NCI-H1105 treated with DMSO at 0.1 percent for 48 hours (cell line): ENCODE measurements at places on chromosomes 2 and 18.
A peak's percentile ranks its signal among the peaks of the same experiment; 100 is the strongest.

GRCh38 chr2:14891546-14891945 lies 259.0 kb downstream of the LRATD1 start:
- DNase-seq, result no peak

- peak; percentile 13 for DNase-seq
Measured at GRCh38 chr18:67875944-67876343, 359.4 kb upstream of the DSEL start.

- no peak for DNase-seq
Measured at GRCh38 chr2:230877759-230878598, 13.2 kb downstream of the ITM2C start.

DNA sequence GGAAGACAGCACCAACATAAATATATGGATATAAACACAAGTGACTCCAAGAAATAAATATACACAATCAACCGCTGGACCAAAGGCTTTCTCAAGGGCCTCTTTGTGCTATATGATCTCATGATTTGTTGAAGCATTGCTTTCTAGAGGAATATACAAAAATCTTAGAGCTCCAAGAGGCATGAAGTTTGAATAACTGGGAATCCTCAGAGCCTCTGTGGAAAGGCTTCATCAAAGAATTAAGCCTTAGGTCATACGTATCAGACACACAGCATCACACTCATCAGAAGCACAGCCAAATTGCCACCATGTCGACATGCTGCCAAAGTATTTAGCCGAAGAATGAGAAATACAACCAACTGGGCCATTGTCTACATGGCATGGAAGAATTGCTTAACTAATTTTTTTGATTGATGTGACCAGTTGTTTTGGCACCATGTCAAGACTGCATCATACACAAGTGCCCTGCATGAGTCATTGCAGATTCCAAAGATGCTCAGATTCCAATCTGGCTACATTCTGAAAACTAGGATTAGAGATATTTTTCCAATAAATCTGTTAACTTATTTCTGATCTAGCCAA lies 860.6 kb upstream of the ZEB2 start:
- no peak for DNase-seq
